ENCODE measurements at places on chromosomes 3 and 15.
A peak's percentile ranks its signal among the peaks of the same experiment; 100 is the strongest.

DNA sequence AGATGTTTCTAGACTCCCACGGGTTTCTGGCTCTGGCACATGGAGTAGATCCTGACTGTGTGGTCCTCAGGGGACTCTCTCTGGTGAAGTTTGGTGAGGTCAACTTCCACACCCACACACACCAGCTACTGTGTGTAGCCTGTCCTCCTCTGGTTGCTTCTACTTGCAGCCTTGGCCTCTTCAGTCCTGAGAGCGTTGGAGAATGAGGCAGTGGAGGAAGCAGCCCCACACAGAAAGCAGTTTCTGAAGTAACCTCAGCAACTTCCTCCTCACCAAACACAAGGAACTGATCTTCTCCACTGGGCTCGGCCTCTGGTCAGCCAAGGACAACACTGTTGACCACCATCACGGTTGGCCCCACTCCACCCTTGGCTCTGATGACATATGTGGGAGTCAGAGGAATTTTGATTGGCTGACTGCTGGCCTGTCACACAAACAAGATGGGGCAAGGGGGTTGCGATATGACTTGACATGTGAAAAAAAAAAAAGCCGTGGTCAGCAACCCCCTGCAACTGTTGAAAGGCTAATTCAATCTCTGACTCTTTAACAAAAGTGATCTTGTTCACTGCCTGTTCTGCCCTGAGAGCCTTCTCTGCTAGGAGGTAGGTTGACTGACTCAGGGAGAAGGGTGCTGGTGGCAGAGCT, 19.6 kb downstream of the CD86 start:
- DNase-seq = no peak

DNA sequence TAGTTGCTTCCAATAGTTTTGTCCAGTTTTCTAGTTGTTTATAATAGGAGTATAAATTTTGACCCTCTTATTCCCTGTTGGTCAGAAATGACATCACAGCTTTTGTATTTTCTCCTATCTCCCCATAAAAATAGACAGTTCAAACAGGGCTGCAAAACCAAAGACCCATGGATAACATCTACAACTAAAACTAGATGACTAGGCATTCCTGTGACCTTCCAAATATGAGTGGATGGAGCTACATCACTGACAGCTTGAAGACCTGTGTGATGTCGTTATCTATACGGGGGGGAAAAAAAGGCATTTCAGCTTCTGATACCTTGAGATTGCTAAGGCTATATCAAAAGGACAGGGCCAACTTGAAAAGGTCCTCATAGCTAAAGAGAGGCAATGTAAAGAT, 84.6 kb downstream of the REC114 start:
- DNase-seq = no peak

DNA sequence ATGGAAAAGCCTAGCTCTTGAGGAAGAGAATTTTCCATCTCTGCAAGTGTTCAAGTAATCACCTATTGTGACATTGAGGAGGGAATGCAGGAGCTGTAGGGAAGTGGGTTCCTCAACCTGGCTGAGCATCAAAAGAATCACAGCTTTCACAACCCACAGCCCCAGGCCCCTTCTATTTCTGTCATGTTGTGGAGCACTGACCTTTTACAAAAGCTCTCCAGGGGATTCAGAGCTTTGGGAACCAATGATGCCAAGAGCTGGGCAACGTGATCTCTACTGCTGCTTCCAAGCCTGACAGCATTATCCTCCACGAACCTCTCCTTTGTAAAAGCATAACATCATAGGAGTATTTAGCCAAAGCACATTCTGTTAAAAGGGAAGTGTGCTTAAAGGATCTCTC, 231.1 kb downstream of the ADAMTS9 start:
- DNase-seq = no peak

GRCh38 chr3:57048052-57048671, 12.3 kb upstream of the SPATA12 start:
- DNase-seq = peak; percentile 87

GRCh38 chr3:194023501-194024280, 112.3 kb upstream of the HES1 start:
- DNase-seq = no peak

All from muscle of arm (tissue), 14 donors.